ENCODE measurements at places on chromosomes 16 and 17. TPM values are rescaled to one million over a fixed set of nuclear protein-coding genes. Genes with fewer than 3 reads are reported as not detected.

Gene HOXB5
- not detected for polyA plus RNA-seq

Gene CCL7
- polyA plus RNA-seq = not detected

Gene CACNG1
- not detected for polyA plus RNA-seq

Gene KRTAP9-8
- not detected for polyA plus RNA-seq

Gene PARN
- 43.7 TPM for polyA plus RNA-seq

Gene LRRC36
- not detected for polyA plus RNA-seq

Gene KRT39
- polyA plus RNA-seq = not detected
